ENCODE measurements at places on chromosomes 5 and 9.

- DNase-seq: no peak
Measured at GRCh38 chr9:127124111-127124531, 1.7 kb upstream of the ANGPTL2 start.

DNA sequence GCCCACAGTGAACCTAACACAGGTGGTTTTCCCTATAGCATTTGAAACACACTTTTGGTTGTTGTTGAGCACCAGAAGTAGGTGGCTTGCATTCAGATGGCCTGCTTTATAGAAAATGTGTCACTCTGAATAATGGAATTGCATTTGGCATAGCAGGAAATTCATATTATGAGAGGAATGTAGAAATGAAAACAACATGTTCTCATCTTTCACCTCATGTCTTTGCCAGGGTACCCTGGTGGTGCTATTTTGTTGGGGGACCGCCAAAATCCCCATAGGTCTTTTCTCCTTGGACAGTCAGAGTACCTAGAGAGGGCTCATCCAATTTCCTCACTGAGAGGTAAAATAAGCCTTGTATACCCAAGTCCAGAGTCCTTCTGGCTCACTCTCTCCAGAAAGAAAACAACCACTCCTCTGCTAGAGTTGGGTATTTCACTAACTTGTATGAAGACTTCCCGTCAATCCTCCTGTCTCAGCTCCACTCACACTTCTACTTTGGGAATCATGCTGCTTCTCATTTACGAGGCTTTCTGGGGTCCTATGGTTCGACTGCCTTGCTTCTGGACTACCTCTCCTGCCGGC is 67.4 kb downstream of the MRPS27 start:
- no peak for DNase-seq

GRCh38 chr5:10892147-10892910 is 131.3 kb upstream of the DAP start:
- no peak for DNase-seq

GRCh38 chr5:131587541-131587940 is 47.5 kb downstream of the RAPGEF6 start:
- DNase-seq: no peak

DNA sequence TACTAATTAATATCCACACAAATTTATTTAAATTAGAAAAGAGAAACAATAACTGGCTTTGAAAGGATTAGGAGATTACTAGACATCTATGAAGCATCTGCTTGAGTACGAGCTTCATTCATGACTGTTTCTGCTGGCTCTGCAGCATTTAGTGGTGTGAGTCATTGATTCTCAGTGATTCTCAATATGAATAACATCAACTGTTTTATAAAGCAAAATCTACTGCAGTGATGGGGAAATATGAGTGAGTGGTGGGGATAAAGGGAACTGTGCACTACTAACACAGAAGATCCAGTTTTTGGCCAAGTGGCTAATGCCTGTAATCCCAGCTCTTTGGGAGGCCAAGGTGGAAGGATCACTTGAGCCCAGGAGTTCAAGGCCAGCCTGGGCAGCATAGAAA is 8.4 kb downstream of the FNBP1 start:
- no peak for DNase-seq

Data from renal cortex interstitium (tissue), 15 donors.